Glutamatergic neuron (in vitro differentiated cells): ENCODE measurements at places on chromosomes 11 and 22.

DNA sequence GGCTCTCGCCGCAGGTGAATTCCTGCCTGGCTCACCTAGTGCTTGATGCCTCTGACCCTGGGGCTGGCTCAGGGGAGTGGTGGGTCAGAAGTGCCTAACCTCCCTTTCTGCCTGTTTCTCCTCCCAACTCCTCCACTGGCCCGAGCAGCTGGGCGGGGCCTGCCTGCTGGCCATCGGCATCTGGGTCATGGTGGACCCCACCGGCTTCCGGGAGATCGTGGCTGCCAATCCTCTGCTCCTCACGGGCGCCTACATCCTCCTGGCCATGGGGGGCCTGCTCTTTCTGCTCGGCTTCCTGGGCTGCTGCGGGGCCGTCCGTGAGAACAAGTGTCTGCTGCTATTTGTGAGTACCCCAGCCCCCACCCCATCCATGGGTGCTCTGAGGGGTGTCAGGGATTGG lies 41.1 kb downstream of the TP53I11 start:
- DNase-seq: no peak

GRCh38 chr22:20399866-20400605 lies 6.1 kb downstream of the ZNF74 start:
- no peak for DNase-seq

GRCh38 chr11:10751581-10751940 lies 515 bp downstream of the CTR9 start:
- no peak for DNase-seq

- no peak for DNase-seq
Measured at GRCh38 chr22:38260761-38261681, 11.8 kb downstream of the TMEM184B start.

GRCh38 chr11:121575250-121575962 lies 122.6 kb upstream of the SORL1-AS1 start:
- DNase-seq: no peak

GRCh38 chr11:69010964-69011623 lies 2.0 kb downstream of the MRGPRF start:
- DNase-seq: peak; percentile 65

- DNase-seq: no peak
Measured at GRCh38 chr22:27757928-27758525, 43.5 kb downstream of the MN1 start.
